CD8-positive, alpha-beta memory T cell (primary cell): ENCODE measurements at places on chromosomes 2 and 18. TPM values are rescaled to one million over a fixed set of nuclear protein-coding genes. Genes with fewer than 3 reads are reported as not detected.
A peak's percentile ranks its signal among the peaks of the same experiment; 100 is the strongest.

DNA sequence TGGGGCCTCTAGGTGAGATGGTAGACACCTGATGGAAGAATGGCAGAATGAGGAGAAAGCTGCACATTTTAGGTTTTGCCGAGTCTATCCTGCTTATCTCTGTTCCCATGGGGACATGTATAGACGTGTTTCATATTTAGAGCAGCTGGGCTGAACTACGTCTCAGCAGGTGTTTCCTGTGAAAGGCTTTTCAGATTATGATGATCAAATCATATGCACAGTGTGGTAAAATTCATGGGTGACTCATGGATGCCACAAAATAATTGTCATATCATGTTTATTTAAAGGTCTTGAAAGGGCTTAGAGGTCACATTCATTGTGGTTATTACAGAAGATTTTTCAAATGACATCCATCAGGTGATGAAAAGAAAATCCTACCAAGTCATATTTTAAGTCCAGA, 90.5 kb downstream of the ICOS start:
- no peak overlapping the region for H3K4me3 ChIP-seq
- H3K27me3 ChIP-seq, result no peaks in the 10 kb centered on the region
- no peak overlapping the region for H3K27ac ChIP-seq
- no peaks in the 10 kb centered on the region for H3K36me3 ChIP-seq
- no peaks in the 10 kb centered on the region for H3K4me1 ChIP-seq
- peak; percentile 33 for DNase-seq

GRCh38 chr18:46939337-46939963, 22.0 kb downstream of the KATNAL2 start:
- no peaks in the 10 kb centered on the region for H3K4me1 ChIP-seq
- no peak overlapping the region for H3K27ac ChIP-seq
- no peaks in the 10 kb centered on the region for H3K36me3 ChIP-seq
- H3K4me3 ChIP-seq, result no peak overlapping the region
- DNase-seq, result no peak
- H3K27me3 ChIP-seq, result no peaks in the 10 kb centered on the region

DNA sequence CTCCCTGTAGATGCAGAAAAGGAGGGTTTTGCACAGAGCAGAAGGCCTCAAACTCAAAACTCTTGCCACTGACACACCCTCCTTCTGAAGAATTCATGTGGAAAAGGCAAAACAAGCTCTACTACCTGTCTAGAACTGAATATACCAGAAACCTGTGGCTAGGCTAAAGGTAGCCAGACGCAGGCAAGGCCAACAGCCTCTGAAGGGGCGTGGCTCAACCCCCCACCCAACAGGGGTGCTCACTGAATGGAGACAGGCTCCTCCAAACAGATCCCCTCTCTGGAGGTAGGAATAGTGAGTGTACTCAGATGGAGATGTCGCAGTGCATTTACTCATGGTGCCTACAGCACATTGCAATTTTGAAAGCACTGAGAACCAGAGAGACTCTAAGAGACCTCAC, 3.0 kb upstream of the STK17B start:
- H3K27ac ChIP-seq, result no peak overlapping the region
- peaks cover 73% of the 10 kb centered on the region for H3K4me1 ChIP-seq
- peak overlapping the region; percentile 86 for H3K4me3 ChIP-seq
- H3K36me3 ChIP-seq, result peaks cover 6% of the 10 kb centered on the region

DNA sequence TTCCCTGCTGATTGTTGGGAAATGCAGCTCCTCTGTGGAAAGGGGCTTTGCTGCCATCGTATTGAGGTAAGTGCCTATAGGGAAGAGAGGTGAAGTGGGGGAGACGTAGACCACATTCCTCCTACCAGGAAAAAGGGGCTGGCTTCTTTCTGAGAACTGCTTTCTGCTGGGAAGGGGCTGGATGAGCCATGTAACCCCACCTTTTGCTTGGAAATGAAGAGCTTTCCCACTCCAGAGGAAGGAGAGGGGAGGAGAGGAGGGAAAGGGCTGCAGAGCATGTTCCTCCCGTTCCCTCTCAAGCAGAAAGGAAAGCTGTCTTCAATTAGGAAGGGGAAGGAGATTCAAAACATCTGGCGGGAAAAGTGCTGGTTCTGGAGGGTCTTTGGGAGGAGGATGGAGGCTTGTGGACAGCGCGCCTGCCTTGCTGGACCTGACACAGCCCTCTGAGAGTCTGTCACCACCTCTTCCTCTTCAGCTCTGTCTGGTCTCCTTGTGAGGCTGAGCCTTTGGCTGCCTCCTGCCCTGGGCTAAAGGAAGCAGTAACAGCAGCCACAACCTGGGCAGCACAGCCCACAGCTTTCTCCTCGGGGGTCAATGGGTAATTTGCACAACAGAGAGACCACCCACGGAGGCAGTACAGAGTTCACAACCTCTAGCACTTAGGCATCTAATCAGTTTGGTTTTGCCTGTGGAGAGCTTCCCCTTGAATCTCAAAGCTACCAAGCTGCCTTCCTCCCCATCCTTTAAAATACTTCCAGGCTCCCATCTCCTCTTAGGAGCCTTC, 410.0 kb upstream of the TNP1 start:
- no peaks in the 10 kb centered on the region for H3K36me3 ChIP-seq
- no peaks in the 10 kb centered on the region for H3K27me3 ChIP-seq
- no peak overlapping the region for H3K27ac ChIP-seq
- no peak for DNase-seq
- no peaks in the 10 kb centered on the region for H3K4me1 ChIP-seq

GRCh38 chr2:132667706-132668105, 2.3 kb downstream of the LYPD1 start:
- no peak overlapping the region for H3K4me3 ChIP-seq
- no peak for DNase-seq
- H3K27ac ChIP-seq, result no peak overlapping the region

AGFG1 gene
- total RNA-seq, result 141 TPM

MYO5B gene
- 0.07 TPM for total RNA-seq

RTP5 gene
- total RNA-seq, result 0.11 TPM

SERPINB5 gene
- not detected for total RNA-seq

SLC35F5 gene
- total RNA-seq, result 30.8 TPM
